HS-27A (cell line): ENCODE measurements at places on chromosomes 6 and 20.

DNA sequence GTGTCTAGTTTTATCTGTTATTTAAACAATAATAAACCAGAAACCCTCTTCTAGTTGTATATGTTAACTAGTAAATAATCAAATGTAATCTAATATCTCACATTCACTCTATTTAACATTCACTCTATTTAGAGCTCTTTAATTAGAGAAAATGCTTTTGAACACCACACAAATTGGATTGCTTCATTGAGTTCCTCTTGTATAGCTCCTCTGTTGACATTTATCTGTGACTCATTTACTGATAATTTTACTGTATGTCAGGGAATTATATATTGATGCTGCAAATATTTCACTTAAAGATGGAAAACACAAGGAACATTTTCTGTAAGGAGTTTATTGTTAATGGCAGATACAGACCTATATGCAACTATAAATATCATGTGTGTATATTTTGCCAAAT, 594.6 kb downstream of the COL12A1 start:
- DNase-seq: no peak

GRCh38 chr6:45169815-45170214, 158.3 kb upstream of the RUNX2 start:
- DNase-seq: no peak

DNA sequence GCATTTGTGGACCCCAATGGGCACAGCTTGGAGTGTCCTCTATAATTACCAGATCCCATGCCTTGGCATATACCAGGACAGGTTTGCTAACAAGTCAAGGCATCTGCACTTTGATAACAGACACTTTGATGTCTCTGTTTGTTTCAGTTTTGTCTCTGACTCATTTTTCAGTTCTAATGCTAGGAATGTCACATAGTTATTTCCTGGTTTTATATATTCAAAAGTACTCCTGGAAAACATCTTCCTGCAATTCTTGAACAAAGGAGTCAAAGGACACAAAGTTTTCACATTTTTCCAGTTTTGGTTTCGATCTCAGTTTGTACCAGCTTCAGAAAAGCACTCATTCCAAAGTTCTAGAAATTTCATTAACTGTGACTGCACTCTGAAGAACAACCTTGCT, 188.1 kb downstream of the FOXC1 start:
- no peak for DNase-seq

DNA sequence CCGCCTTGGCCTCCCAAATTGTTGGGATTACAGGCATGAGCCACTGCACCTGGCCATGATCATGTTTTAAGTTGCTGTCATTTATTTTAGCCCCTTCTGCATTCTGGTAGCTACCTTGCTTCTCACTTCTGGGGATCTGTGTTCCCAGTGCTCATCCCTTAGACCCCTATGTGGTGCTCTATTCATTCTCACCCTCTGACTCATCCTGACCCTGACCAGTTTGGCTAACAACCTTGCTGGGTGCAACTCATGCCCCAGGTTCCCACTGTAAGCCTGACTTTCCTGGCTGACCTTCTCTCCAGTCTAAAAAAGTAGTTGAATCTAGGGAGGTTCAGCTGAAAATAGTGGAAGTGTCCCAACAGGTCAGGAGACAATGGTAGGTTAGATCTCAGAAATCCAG, 47.4 kb downstream of the NOX3 start:
- DNase-seq: no peak

DNA sequence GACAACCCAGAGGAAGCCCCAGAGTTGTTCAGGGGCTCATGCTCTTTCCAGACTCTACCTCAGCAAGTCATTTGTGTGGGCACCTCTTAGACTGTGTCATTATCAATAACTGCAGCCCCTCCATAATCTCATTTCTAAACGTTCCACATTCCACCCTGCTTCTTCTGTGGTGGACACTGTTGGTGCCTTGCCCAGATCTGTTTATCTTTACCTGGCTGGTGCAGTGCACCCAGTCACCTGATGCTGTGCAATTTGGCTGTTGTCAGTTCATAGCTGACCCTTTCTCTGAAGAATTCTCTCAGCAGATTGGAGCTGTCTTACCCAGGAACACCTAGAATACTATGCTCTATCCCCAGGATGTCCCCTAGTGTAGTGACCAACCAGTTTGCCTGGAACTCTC, 80.0 kb downstream of the ATRN start:
- DNase-seq: no peak

GRCh38 chr20:52432740-52433139, 241.2 kb upstream of the ZFP64 start:
- no peak for DNase-seq

DNA sequence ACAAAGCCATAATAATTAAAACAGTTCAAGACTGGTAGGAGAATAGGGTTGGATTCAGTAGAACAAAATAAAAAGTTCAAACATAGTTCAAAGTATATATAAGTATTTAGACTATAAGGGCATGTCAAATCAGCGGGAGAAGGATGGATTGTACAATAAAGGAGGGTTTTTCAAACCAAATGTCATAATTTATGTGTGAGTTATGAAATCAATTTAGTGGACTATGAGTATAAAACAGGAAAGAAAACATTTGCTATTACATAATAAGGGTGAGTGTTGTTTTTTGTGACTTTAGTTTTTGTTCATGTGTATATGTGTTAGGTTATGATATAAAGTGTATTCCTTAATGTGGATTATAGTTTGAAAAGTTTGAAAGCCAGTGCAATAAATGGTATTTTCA, 10.6 kb downstream of the ORC3 start:
- no peak for DNase-seq

- DNase-seq: no peak
Observed at GRCh38 chr6:16359563-16359962, 121.2 kb downstream of the GMPR start.

- no peak for DNase-seq
Observed at GRCh38 chr6:34597605-34598353, 41.6 kb upstream of the SPDEF start.

DNA sequence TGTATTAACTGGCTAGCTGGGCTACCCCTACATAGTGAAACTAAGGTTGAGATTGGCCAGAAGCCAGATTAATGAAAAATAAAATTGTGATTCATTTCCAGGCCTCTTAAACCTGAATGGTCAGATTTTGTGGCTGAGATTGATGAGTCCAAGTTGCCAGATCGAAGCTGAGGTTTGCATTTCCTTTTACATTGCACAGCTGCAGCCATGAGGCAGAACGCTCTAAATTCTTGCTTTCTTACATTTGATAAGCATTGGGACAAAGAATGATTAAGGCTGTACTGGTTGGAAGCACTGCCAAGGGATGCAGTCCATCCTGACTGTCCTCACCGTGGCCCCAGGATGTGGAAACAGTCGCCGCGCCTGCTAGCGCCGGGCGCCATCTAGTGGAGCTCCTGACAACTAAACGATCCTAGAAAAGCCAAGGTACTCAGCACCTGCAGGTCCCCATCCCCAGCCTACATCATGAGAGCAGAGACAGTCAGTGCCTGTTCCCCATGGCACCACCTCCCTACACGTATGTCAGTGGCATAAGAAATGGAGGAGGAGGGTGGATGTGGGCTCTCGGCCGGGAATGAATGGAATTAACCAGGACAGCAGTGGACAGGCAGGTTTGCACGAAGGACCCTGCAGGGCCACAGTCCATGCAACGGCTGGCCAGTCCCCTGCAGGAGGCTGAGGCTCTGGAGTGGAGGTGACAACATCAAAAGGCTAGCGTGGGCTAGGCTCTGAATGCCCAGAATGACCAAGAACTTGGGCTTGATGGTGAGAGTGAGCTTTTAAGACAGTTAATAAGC, 19.0 kb downstream of the PXDC1 start:
- no peak for DNase-seq

DNA sequence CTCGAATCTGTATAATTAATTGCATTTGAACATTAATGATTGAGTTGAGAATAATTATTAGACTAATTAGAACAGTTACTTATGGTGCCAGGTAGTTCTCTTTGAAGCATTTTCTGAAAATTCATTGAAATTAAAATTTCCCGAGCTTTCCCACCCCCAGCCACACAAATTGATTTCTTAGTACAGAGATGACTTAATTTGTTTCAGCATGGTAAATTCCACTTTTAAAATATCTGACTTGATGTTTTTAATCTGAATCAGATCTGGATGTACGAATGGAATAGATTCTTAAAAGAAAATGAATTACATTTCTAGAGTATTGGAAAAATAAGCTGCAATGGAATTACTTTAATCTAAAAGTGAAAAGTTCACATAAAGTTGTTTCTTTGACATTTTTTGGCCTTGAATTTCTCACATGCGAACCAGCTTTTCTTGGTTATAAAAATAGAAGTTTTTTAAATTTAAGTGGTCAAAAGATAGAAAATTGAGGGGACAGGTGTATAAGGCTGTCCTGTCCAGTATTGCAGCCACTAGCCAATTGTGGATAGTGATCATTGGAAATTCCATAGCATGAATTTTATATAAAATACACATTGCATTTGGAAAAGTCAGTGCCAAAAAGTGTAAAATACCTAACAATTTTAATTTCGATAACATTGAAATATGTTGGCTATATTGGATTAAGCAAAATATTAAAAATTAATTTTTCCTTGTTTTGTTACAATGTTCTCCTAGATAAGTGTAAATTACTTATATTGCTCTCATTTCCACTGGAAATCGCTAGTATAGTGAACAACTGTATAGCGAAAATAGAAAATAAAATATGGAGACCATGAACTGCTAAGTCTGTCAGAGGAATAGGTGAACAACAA, 102.9 kb downstream of the OR2B2 start:
- no peak for DNase-seq

GRCh38 chr6:119314885-119315272, 34.7 kb downstream of the MAN1A1 start:
- no peak for DNase-seq

- DNase-seq: no peak
Observed at GRCh38 chr6:16991981-16992629, 109.7 kb upstream of the STMND1 start.

DNA sequence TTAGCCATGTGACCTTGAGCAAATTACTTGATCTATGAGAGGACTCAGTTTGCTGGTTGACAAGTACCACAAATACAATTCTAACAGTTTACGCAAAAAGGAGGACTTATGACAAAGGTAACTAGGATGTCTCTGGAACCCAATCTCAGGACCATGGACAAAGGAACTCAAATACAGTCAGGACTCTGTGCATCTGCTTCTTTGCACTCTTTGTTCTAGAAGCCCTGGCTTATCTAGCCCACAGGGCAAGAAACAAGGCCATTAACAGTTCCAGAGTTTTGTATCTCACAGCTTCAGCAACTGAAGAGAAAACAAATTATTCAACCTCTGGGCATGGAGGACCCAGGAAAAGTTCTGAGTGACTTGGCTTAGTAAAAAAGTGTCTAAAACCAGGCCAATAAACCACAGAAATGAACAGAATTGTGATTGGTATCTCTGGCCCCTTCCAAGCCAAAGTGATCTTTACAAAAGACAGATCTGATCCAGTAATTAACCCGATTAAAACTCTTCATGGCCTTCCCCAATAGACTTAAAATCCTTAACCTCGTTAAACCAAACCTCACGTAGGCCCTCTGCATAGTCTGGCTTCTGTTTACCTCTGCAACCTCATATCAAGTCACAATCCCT, 5.9 kb downstream of the WASF1 start:
- no peak for DNase-seq

GRCh38 chr20:39916236-39916765, 772.7 kb downstream of the MAFB start:
- DNase-seq: no peak

DNA sequence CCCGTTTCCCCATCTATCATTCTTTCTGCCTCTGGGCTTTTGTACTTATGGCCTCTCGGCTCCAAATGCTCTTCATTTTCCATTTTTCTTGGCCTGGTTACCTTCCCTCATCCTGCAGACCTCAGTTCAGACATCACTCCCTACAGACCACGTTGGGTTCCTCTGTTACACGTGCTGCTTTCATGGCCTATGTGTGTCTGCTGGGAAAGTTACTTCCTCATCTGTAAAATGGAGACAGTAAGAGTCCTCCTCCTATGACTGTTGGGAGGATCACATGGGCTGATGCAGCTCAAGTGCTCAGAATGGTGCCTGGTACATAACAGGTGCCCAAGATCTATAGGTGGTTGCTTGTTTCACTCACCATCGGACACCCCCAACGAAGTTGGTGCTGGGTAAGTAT, 13.5 kb downstream of the KCNK17 start:
- DNase-seq: no peak
